ENCODE measurements at places on chromosomes 11 and 22.

GRCh38 chr11:61509043-61510029 lies 787 bp downstream of the LRRC10B start:
- DNase-seq = peak; percentile 82

DNA sequence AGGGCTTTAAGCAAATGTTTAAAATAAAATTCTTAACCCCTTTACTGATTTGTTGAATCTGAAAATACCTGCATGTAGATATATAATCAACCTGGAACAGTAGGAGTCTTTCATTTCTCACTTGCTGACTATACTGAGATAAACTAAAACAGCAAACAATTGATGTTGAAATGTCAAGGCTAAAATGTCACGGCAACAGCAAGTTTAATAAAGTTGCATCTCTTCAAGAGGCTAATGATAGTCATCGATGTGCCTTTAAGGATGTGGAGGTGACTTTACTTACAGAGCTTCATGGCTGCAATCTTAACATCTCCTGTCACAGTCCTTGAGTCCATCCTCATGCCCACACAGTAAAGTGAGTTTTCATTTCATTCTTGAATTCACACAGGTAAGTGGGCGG lies 3.6 kb upstream of the PRRG4 start:
- no peak for DNase-seq

DNA sequence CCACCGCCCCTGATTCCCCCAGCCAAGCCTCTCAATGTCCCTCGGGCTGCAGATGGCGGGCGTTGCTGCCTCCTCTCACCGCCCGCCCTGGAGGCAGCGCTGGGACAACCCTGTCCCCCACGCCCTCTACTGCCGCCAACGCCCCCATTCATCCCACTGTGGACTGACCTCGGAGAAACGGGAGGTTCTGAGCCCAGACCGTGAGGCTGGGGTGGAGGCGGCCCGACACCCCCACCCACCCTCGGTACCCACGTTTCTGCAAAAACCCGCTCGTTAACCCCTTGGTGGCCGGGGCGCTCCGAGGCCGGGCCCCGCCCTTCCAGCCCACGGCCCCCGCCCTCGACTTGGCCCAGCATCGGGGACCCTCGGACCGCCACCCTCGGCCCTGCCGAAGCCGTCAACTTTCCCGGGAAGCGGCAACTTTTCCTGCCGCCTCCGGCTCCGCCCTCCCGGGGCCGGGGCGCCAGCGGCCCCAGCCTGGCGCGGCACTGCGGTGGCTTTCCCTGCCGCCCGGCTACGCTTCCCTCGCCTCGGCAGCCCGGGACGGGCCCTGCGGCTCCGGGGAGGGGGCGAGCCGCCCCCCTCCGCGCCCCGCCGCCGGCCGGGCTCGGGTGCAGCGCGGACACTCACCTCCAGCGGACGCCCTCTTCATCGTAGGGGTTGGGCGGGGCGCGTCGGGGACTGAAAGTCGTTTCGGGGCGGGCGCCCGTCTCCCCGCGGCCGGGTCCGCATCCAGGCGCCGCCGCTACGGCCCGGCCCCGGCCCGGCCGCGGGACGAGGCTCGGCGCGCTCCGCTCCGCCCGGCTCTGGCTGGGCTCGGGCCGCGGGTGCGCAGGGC lies 458 bp downstream of the RTN4R start:
- peak; percentile 24 for DNase-seq

- DNase-seq = no peak
Observed at GRCh38 chr11:78268591-78269410, 80.1 kb downstream of the USP35 start.
